Endodermal cell (in vitro differentiated cells): ENCODE measurements at places on chromosomes 12 and 14. TPM values are rescaled to one million over a fixed set of nuclear protein-coding genes. Genes with fewer than 3 reads are reported as not detected.
A peak's percentile ranks its signal among the peaks of the same experiment; 100 is the strongest.

TESPA1 gene
- not detected in 3 replicates for total RNA-seq

PTCSC3 gene
- total RNA-seq: not detected in 2 replicates

TBX3 gene
- 57.9 and 80.8 TPM in 2 replicates for total RNA-seq

WNT5B gene
- total RNA-seq: 5.7 and 6.1 TPM in 2 replicates

BDKRB2 gene
- total RNA-seq: 3.8 and 4.0 TPM in 2 replicates

WASHC4 gene
- total RNA-seq: 35.9 and 39.7 TPM in 2 replicates

MAP3K9 gene
- total RNA-seq: 38.5 to 56.7 TPM (median 38.8 TPM) in 3 replicates

CLEC6A gene
- not detected in 3 replicates for total RNA-seq

BDKRB1 gene
- total RNA-seq: not detected in 3 replicates

DNA sequence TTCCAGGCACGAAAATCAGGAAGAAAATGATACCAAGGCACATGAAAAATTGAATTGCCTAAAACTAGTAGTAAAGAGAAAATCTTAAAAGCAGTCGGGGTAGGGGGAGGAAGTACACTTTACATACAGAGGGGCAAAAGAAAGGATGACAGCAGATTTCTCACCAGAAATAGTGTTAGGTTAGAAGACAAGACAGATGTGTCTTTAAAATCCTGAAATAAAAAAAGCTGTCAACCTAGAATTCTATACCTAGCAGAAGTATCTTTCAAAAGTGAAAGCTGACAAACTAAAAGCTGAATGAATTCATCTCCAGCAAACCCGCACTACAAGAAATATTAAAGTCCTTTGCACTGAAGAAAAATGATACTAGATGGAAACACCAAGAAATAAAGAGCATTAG, 280.4 kb downstream of the FOXN3 start:
- no peak for DNase-seq

- peak; percentile 83 for DNase-seq
Observed at GRCh38 chr14:38208618-38209562, 1.2 kb downstream of the SSTR1 start.

GRCh38 chr12:59055204-59055860, 135.0 kb upstream of the LRIG3 start:
- DNase-seq: no peak

GRCh38 chr12:623172-623864, 39.9 kb downstream of the NINJ2 start:
- DNase-seq: peak; percentile 87

DNA sequence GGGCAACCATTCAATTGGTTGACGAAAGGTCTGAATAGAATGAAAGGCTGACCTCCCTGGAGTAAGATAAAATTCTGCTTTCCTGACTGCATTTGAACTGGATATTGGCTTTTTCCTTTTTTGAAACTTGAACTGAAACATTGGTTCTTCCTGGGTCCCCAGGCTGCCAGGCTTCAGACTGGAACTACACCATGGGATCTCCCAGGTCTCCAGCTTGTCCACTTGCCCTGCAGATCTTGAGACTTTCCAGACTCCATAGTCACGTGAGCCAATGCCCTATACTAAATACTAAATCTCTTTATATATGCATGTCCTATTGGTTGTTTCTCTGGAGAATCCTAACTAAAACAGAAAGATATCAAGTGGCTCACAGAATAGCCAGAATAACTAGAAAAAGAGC, 118.7 kb upstream of the KRR1 start:
- DNase-seq: no peak

DNA sequence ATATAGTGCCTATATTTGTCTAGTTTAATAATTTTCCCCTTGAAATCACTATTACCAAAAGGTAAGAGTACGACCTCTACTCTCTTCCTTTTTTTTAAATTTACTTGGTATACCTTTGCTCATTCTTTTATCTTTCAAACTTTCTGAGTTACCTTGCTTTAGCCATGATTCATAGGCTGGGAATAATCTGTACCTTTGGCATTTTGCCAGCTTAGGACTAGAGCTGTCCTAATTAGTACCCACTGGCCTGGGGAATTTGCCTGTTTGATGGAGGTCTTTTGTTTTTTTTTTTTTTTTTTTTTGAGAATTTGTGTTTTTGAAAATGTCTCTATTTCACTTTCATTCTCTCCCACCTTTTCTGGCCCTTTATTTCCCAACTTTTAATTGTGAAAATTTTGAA, 8.7 kb upstream of the SLC4A8 start:
- no peak for DNase-seq

GRCh38 chr12:119147847-119148448, 30.8 kb upstream of the HSPB8 start:
- no peak for DNase-seq

GRCh38 chr12:48996794-48997718, 2.1 kb downstream of the DDN start:
- peak; percentile 97 for DNase-seq

DNA sequence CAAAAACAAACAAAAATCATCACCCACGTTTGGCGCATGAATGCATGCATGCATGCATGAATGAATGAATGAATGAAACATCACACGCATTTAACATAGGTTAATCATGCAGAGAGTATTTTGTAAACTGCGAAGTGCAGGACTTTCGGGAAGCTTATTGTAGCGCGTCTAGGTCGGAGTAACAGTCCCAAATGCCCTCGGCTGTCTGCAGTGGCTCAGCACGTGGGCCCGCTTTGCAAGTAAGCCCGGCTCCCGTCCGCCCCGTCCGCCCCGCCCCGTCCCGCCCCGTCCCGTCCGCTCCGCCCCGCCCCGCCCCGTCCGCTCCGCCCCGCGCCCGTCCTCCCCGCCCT, 263 bp upstream of the IFT81 start:
- no peak for DNase-seq

DNA sequence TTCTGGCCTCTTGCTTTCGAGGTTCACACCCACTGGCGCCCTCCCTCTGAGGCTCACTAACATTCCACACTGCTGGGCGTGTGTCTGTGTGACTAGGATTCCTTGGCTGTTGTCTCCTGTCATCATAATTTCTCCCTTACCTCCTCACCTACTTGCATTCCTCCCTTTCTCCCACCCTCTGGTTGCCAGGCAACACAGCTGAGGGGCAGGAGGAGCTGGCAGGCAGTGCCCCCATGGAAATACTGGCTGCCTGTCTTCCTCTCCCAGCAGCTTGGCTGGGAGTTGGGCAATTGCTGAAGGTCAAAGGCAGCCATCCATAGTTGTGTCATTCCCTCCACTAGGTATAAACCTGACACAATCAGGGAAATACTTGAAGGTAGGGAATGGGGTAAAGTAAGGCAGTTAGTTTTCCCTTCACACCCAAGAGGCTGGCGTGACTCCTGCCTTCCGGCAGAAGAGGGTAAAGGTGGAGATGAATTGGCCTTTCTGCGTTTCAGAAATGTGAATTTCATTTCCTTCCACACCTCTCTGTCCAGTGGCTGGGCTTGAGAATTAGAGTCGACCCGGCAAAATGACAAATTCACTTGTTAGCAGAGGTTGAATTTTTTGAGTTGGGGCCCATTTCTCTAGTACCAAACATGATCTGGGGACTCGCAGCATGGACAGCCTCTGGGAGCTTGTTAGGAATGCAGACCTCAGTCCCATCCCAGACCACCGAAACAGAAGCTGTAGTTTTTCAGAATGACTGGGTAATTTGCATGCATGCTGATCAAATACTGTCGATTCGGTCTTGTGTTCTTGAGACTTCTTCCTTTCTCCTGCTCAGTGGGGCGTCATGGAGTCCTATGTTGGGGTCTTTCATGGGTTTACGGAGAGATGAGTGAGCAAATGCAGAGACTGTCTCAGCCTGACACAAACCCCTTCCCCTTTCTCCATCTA, 24.3 kb upstream of the EMP1 start:
- peak; percentile 90 for DNase-seq

- peak; percentile 100 for DNase-seq
Observed at GRCh38 chr12:125683748-125684381, 618.6 kb downstream of the AACS start.

DNA sequence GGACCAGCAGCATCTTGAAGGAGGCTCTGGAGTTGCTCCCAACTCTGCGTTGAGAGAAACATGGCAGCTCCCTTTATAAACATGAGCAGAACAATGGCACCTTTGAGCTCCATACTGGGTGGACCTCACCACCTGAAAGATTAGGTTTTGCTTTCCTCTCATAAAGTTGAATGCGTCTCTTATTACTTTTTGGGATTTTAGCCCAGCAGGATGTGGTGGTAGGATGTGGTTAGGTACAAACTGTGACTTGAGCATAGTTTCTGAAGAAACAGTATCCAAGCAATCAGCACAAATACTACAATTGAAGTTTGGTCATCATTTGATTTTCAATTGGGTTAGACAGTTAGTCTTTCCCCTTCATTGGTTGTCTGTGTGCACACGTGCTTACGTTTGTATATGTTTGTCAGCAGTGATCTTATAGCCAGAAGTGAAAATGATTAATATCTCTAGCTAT, at the start of gene PRR4:
Gene PRR4, minus strand, starts transcription at position 51 of the 454 bp plus-strand sequence. Its CDS starts 38 bp downstream, at position 13.
- DNase-seq: no peak

DNA sequence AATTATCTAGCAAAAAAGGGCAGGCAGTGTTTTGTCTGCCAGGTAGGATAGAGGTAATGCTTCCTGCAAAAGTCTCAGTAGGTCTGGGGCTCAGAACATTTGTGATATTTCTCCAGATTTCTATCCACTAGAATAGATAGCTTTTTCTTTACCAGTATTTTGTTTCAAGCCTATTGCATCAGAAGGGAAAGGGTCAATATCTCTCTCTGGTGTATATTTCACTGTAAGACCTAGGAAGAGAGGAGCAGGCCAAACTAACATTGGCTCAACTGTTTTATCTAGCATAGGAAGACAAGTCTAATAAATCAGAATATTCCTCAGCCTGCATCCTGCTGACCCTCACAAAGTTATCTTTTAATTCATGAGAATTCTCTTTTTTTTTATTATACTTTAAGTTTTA, 106.7 kb upstream of the DAAM1 start:
- DNase-seq: no peak

DNA sequence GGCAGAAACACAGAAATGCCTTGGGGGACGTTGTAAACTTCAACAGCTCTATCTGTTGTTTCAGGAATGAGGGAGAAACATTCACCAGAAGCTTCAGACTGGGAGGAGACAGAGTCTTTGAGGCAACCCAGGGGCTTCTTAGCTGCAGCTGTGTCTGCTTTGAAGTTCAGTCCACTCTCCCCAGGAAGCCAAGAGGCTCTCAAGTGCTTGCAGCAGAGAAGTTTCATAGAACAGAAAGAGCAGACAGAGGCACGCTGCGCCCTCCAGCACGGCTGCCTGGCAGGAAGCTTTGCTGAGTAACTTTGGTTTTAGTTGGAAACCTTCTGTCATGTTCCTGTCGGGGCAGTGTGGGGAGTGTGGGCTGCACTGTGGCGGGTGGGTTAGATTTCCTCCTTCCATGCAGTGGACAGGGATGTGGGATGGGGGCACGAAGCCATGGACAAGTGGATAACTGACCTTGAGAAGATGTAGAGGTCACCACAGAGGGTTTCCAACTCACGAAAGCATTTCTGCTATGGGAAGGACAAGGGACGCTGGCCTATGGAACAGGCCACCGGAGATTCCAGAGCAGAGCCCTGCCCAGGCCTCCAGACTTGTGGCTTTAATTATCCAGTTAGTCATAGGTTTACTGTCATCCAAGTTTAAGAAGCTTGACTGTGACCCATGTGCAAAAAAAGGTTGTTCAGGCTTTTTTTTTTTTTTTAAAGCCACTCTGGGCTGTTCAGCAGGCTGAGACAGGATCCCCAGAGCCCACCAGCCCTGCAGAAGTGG, 107.7 kb downstream of the ARF6 start:
- DNase-seq: peak; percentile 91

- no peak for DNase-seq
Observed at GRCh38 chr12:14175206-14175605, 190.3 kb upstream of the ATF7IP start.

DNA sequence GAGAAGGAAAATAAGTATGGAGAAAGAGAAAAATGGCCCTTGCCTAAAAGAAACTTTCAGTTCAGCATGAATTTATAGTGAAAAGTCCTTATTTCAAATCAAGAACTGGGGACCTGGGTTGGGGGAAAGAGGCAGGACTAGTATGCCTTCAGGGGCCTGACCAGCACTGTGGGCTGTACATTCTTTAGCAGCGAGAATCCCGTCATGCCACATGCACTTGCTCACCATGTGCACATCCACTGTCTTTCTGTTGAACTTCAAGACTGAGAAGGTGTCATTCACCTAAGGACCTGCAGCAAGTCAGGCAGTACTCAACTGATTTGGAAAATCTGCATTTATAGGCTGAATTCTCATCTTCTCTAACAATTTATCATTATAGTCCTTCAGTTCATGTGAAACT, 50.2 kb downstream of the RAB35 start:
- no peak for DNase-seq

DNA sequence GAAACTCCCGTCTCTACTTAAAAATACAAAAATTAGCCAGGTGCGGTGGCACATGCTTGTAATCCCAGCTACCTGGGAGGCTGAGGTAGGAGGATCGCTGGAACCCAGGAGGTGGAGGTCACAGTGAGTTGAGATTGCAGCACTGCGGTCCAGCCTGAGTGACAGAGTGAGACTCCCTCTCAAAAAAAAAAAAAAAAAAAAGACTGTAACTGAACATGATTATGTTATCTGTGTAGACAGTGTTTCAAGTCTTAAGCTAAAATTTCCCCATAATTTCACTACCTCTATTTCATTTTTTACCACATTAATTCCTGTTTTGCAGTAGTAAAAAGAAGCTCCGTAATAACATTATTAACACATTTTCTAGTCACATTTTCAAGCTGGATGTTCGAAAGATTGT, 5.4 kb downstream of the PLBD1 start:
- DNase-seq: no peak

- no peak for DNase-seq
Observed at GRCh38 chr12:6205761-6206160, 5.6 kb downstream of the CD9 start.

GRCh38 chr12:2492236-2492635, 302.5 kb upstream of the FKBP4 start:
- DNase-seq: no peak

GRCh38 chr14:100283984-100284881, 22.0 kb downstream of the SLC25A29 start:
- peak; percentile 65 for DNase-seq

- peak; percentile 82 for DNase-seq
Observed at GRCh38 chr12:65300679-65301349, 22.3 kb downstream of the MSRB3 start.

DNA sequence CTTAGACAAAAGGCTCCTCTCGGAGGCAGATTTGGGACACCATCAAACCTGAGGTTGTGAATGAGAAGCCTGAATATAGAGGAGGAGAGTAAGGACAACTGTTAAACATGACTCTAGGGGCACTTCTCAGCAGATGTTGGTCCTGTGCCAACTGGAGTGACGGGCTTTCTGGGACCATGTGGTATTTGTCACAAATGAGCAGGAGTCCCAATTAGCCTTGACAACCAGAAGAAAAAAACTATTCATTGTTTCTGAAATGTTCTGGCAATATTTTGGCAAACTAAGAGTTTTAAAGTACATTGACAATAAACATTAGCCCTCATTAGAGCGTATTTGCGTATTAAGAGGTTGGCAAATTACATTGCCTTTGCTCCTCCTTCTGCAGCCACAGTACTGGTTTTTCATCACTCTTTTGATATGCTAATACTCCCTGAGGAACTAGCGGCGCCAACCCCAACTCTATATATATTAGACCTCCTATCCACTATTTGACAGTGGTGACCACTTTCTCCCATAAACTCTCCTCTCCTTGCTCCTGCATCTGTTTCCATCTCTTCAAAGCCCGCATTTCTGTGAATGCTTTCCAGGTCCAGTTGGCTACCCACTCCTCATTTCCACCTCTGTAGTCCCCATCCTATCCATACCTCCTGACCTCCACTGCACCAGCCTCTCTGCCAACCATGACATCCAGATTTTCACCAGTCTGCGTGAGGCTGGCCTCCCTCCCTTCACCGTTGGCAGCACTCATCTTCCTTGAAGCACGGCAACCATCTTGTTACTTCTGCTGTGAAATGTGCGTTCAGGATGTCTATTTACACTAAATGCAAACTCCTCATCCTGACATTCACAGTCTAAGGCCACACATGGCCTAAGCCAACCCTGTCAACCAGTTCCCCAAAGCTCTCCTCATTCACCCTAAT, 100.7 kb downstream of the ZFC3H1 start:
- no peak for DNase-seq
